ENCODE measurements at places on chromosomes 3 and 15.

GRCh38 chr3:193124861-193125260 is 116.2 kb upstream of the PLAAT1 start:
- no peak for DNase-seq

DNA sequence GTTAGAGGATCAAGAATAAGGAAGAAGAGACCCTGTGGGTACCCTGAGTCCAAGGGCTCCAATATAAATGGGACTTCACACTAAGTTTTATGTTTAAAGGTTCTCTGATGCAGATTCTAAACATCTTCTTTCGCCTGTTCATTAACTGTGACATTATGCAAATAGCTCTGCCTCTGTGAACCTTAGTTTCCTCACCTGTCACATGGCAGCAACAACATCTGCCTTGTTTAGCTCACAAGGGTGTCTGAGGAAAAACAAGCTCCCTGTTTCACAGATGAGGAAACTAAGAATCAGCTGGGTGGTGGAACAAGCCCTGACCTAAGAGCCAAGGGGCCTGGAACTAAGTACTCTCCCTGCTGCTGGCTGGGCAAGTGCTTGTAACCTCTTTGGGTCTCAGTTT is 40.8 kb downstream of the GOLGA6L1 start:
- DNase-seq = no peak

DNA sequence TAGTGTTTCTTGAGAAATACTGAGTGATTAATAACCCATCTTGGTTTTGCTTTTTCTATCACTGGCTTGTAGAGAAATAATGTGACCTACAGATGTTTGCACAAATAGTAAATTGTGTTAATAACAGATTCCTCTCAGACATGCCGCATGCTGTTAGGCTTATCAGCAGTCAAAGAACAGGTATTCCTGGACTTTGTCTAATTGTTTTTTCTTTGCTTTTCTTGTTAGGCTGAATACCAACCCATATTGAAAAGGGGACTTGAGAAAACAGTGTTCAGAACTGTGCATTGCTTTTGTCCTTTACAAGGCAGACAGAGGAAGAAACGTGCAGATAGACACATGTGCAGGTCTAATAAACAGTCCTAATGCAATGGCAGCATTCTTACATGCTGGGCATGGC is 51.0 kb upstream of the RARB start:
- no peak for DNase-seq

DNA sequence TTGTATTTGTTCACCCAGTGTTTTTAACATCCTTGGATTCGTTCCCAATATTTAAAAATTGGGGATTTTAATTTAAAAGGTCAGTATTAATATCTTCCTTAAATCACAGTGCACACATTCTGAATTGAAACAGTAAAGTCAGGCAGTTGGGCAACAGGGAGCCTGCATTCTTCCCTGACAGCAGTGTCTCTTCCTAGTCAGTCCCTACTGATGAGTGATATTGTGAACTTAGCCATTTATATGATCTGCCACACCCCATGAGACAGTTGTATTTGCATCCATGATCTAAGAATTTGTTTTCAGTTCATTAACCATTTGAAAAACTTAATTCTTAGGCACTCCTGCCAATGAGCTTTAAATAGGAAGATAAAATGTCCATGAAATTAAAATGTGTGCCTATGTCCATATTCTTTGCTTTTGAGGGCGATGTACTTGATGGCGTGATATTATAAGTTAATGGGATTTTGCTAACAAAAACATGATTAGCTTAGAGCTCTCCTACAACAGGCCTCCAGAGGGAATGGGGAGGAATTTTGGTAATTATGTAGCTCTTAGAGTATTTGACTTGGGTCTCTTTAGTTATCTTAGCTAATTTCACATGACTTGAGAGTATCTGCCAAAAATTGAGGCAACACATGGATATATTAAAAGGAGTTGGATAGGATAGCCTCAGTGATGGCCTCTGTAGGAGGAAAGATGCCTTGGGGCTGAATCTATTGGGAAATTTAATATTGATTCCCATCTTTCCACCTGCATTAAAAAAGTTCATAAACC is 219.3 kb downstream of the PTPRG start:
- no peak for DNase-seq

DNA sequence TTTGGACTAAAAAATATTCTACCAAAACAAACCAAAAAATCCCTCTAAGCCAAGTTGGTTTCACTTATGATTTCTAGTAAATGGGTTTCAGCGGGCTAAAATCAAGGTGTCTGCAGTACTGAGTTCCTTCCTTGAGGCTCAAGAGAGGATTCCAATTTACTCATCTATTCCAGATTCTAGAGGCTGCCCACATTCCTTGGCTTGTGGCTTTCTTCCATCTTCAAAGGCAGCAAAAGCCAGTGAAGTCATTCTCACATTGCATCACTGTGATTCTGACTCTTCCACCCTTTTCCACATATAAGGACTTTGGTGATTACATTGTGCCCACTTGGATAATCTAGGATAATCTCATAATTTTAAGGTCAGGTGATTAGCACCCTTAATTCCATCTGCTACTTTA is 48.1 kb downstream of the DPPA2 start:
- no peak for DNase-seq

GRCh38 chr15:35986191-35986721 is 440.3 kb upstream of the DPH6 start:
- DNase-seq = no peak

DNA sequence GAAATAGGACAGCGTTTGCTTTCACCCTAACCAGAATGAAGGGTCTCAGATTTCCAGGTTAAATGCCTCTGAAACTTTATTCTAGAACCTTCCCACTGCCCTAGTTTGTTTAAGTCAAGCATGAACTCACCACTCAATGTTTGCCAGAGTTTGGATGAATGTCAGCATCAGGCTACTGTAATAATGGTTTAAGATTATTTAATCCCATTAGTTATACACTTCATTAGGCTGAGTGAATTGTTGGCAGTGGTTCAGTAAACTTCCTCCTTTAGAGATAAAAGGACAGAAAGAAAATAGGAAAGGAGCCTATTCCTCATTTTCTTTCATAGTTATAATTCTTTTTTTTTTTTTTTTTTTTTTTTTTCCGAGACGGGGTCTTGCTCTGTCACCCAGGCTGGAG is 401.9 kb upstream of the TPRG1 start:
- DNase-seq = no peak

DNA sequence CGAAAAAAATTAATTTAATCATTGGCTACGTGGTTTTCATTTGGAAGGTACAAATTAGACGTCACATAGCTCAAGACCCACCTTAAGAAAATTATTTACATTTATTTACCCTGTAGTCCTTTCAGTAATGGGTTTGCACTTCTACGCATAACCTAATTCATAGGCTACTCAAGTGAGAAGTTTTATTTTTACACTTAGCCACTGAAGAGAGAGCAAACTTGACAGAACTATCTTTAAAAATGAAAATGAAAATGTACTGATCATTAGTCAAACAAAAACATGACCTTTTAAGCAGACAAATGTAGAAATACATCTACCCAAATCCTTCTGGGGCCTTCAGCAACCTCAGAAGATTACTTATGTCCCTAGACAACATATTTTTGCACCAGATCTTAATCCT is 269.4 kb upstream of the TTC14 start:
- DNase-seq = no peak

DNA sequence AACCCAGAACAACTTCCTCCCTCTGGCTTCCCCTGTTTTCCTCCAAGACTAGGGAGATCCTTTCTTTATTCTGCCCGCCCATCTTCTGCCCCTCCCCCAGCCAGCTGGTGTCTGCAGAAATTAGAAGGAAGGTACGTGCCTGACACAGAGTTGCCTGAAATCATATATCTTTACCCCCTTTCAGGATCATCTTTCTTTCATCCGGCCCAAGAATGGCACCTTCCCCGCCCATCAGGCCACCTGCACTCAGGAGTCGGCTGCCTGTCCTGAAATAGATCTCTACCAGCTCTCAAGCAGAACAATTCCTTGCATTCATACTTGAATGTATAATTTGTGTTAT is 133.7 kb downstream of the VGLL4 start:
- no peak for DNase-seq

DNA sequence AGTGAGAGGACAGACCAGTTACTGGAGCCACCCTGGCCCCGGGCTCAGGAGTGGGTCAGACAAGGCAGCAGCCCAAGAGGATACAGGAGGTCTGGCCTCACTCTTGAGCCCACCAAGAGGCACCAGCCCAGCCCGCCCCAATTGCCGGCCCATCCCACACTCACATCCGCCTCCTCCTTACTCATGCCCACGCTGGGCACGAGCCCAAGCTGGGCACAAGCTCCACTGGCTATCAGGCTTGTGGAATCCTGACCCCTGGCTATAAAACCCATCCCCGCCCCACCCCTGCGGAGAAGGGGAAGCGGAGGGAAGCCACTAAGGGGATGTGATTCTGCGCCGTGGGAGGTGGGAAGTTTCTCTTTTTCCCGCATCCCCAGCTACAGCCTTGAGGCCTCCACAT is 25.9 kb downstream of the ADCY5 start:
- DNase-seq = no peak

DNA sequence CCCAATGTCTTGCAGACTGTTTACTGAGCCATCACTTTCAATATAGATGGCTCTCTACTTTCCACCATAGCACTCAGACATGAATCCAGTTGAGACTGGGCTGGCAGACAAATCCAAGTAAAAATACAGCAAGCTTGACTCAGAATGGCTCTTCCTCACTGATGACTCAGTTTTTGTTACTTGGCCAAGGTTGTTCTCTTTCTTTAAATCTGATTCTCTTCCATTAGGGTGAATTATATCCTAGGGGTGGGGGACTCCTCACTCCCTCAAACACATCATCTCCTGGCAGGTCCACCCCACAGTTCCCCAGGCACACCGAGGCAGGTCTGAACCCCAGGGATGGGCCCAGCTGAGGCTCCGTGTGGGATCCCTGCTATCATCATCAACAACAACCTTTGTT is 157.9 kb downstream of the MEX3B start:
- DNase-seq = peak; percentile 46

DNA sequence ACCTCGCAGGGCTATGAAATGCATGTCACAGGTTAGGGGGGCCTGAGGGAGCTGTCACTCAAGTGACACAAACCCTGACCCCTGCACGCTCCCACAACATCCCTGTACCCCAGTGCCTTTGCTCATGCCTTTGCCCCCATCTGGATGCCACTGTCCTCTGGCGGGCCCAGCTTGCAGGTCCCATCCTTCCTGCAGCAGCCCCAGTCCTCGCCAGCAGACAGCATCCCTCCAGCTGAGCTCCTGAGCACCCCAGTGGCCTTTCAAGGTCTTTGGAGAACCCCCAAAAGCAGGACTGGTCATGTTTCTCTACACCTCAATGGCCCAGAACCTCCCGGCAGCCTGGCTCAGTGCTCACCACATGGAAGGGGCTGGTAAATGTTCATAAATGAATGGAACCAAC is 170.4 kb downstream of the ADAMTS17 start:
- DNase-seq = no peak

DNA sequence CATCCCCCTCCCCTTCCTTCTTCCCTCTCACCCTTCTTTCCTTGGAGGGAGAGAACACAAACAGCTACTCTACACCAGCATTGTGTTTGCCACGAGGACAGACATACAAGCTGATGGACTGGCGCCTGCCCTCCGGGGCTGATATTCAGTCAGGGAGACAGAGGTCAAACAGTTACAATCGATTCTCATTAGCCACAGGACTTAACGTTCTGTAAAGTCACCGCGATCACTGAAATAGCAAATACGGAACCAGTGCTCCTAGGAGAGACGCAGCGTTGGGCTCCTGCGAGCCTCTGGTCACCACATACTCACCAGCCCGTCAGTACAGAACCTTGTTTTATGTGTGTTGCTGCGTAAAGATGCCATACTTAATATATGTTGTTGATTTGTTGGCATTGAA is 108.8 kb downstream of the LRRK1 start:
- no peak for DNase-seq

All from AG04450 (cell line).